ENCODE measurements at places on chromosomes 5 and 9.

GRCh38 chr5:146107901-146108300 lies 2.5 kb upstream of the PLAC8L1 start:
- no peak for DNase-seq

DNA sequence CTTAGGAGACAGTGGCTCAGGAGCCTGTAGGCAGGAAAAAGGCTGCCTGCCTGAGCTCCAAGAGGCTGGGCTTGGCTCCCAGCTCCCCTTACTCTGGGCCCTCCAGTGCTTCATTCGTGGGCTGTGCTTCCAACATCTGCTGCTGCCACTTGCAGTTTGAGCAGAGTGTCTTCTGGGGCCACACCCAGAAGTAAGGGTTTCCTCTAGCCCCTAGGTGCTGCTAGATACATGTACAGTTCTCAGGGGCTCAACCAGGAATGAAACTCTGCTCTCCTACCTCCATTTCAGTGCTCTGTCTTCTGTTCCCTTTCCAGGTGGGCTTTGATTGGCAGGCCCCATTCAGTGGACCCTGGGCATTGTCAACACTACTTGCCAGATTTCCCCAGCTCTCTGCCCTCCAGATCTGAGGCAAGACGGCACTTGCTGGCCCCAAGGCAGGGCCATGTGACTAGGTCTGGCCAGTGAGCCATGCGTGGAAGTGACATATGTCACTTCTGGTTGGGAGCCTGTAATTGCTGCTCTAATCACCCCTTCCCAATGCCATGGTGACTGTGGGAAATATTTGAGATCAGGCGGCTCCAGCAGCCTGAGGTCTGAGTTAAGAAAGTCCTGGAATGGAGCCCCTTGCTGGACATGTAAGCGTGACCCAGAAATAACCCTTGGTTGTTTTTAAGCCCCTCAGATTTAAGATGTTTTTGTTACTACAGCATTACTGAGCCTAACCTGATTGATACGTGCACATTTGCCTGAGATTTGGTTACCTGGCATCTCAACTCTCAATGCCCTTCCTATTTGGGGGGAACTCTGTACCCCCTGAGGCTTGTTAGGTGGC lies 9.4 kb upstream of the BOD1 start:
- DNase-seq = no peak

- DNase-seq = no peak
Measured at GRCh38 chr5:84779186-84779585, 394.5 kb upstream of the EDIL3 start.

GRCh38 chr9:125126019-125126746 lies 17.1 kb downstream of the SCAI start:
- DNase-seq = peak; percentile 79
